GM12891 (cell line): ENCODE measurements at places on chromosomes 2 and 18.

GRCh38 chr2:241003830-241004564, 5.6 kb downstream of the SNED1 start:
- no peak for DNase-seq

DNA sequence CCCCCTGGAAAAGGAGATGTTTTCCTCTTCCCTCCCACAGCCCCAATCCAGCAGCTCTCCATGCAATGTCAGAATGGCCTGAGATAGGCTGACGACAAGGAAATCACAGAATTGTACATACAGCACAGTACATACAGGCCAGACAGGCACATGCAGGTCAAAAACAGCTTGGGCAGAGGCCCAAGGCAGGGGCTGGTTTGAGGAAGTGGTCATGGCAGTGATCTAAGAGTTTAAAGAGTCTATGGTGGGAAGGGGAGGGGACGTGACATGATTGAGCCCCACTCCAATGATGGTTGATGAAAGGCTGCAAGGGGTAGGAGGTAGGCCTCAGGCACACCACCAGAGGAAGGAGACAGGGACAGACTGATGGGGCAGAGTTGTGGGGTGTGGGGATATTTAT, 4.3 kb downstream of the DCTN1 start:
- DNase-seq = no peak

DNA sequence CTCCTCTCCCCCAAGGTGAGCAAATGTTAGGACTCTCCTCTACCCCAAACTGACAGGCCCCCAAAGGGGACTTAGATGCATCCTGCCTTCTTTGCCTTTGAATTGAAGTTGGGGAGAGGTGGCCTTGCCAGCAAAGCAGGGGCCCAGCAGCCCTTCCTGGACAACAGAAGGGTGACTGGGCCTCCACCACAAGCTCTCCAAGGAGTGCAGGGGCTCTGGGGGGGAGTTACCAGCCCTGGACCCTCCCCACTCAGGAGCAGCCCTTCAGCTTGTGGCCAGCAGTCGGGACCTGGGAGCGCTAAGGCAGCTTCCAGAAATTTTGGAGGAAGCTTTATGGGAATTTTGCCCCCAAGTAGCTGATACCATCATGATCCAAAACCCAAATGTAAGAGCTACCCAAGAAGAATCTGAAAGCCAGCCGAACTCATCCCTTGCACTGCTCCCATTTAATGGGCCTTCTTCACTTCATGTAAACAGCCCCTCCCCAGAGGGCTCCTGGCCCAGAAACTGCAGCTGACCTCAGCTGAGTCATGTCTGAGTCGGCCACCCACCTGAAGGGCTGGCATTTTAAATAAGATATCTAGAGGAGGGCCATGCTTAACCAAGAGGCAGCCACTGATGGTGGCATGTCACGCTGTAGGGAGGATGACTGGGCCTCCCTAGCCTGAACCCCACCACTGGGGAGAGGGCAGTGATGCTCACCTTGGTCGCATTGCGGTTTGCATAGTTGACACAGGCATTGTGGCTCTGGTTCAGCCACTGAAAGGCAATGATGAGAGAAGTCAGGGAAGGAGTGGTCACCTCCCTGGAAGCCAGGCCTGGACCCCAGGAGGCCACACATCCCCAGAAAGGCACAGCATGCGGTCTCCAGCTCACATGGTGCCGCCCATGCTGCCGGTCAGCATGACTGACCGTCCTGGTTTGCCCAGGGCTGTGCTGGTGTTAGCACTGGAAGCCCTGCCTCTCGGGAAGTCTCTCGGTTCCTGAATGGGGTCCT, 71.5 kb downstream of the SFXN5 start:
- no peak for DNase-seq

DNA sequence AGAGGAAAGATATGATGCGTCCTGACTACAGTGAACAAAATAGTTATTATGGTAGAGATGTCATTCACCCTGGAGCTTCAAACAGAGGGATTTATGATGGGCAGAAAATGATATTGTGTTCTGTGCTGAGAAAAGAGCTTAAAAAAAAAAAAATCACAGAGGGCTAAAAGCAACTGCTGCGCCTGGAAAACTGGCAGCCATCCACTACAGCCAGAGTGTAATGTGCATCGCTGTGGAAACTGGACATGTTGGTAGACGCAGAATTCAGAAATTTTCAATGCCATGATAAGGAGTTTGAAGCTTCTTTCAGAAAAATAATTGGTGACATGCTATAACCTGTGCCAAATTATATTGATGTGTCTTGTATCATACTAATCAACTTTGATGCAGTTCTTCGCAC, 122.9 kb upstream of the SOX11 start:
- DNase-seq = no peak

DNA sequence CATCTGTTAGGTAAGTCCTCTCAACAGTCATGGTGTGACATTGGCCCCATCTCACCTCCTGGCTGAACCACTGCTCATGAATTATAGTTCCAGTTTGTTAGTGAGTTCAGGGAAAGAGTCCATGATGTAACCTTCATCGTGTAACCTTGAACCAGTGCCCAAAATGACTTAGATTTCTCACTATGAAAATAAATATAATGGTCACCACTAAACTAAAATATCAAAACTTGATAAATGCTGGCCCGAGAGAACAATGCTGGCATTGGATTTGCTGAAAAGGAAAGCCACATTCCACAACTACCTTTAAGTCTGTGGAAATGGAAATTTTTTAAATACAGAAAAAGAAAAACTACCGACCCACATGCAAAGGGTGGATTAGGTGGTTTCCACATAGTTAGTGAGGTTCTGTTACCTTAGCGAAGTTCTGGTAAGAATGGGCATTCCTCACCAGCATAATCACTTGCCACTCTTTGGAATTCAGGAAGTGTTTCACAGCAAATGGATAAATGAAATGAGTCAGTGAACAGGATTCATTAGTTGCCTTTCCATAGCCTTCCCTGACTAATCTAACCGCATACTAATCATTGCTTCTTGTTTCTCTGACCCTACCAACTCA, 133.9 kb upstream of the CTAGE1 start:
- DNase-seq = no peak

GRCh38 chr18:23956483-23956882, 58.1 kb upstream of the TTC39C start:
- no peak for DNase-seq

DNA sequence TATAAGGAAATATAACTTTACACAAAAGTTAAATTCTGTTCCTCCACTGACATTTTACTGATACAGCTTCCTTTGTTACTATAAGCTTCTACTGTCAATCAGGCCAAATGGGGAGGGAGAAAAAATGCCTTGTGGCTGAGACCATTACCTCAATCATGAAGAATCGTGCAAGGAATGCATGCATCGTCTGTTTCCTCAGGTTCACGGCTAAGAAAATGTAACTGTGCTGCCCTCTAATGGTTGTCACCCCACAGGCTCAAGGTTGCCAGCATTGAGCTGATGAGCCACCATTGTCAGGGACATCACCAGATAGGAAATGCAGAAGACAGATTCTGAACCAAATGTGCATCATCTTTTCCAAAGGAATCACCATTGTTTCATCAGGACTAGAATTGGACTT, 426.9 kb downstream of the CDH2 start:
- no peak for DNase-seq

GRCh38 chr2:240645346-240645745, 20.1 kb downstream of the GPR35 start:
- DNase-seq = peak; percentile 20

DNA sequence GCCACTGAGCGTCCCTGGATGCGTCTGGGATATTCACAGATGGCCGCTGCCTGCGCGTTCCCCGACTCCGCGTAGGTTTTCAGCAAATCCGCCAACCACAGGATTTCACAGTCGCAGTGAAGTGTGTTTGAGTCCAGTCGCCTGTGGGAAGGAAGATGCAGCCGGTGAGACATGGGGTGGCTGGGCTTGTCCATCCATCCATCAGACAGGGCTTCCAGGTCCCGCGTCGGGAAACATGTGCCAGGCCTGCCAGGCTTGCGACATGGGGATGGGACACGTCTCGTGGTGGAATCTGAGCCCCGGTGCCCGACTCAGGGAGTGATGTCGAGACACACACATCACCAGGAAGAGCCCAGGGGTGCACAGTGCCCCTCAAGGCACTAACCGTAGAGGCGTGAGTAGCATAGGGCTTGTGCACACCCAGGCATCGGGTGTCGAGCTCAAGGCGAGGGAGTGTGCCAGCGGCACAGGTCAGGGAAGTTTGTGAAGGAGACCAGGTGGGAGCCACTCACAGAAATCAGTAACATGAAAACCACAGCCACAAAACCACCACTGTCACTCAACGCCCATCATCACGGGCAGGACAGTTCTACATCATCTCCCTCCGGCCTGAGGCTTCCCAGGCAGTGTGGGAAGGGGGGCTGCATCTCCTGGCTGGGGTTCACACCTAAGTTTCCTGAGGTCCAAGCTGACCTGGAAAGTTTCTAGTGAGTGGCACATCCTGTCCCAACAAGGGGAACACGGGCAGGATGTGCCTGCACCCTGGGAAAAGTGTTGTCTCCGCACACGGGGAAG, 63.9 kb downstream of the PXDN start:
- DNase-seq = no peak

DNA sequence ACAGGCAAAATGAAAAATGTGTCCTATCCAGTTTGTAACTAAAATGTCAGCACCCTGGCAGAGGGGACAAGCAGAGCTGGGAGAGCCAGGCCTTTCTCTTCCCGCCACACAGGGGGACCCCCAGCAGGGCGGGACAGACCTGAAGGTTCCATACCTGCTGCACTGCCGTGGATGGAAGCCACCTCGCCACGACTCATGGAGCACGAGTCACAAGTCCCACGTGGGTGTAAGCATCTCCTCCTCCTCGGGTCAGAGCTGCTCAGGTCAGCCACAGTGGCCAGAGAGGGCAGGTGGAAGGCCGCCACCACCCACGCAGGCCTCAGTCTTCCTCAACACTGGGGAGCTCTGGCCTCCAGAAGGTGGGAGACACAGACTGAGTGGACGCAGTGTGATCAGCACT, 21.0 kb downstream of the C1QL2 start:
- no peak for DNase-seq
